ENCODE measurements at places on chromosomes 16 and 17.
A peak's percentile ranks its signal among the peaks of the same experiment; 100 is the strongest.

- peak; percentile 99 for DNase-seq
Observed at GRCh38 chr17:78883533-78884131, 19.4 kb downstream of the CEP295NL start.

DNA sequence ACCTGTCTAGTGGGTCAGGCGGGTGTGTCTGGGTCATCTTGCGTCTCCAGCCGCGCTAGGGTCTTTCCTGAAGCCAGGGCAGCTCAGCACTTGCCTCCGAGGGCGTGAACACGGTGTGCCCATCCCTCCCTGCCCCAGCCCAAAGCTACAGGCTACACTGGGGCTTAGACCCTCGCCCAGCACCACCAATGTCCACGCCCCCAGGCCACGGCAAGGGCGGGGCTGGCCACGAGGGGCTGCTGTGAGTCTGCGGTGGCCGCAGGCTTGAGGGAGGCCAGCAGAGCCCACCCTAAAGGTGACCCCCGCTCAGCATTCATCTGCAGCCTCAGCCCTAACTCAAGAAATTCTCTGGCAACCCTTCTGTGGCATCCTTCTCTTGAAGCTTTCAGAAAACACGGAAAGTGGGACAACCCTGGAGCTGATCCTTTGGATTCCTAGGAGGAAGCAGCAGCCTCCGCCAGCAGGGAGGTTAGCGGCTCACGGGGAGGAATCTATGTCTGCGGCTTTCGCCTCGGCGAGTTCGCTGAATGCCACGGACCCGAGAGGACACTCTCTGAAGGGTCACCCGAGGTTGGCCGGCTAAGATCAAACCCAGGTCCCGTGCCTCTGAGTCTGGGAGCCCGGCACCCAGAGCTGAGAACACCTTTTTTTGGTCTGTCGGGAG lies 41.7 kb downstream of the TIMM22 start:
- no peak for DNase-seq

GRCh38 chr17:76076765-76077583 lies 2.0 kb upstream of the ZACN start:
- no peak for DNase-seq

DNA sequence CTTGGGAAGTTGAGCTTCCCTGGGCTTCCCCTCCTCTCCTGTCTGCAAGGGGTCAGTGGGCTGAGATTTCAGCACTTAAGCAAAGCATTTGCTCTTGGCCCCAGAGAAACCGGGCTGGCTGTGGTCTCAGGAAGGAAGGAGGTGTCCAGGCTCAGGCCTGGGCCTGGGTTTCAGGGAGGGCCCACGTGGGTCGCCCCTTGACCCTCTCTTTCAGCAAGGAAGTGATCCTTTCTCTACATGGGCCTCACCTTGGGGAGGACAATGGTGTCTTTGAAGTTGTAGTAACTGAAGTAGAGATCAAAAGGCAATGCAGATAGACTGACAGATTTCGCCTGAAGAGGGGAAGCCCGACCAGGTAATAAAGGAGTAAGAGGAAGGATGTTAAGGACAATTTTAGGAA lies 2.7 kb downstream of the NOD2 start:
- no peak for DNase-seq

GRCh38 chr17:47227862-47228261 lies 18.7 kb downstream of the MYL4 start:
- DNase-seq: no peak

GRCh38 chr16:15502041-15502725 lies 67.8 kb downstream of the BMERB1 start:
- DNase-seq: peak; percentile 87

DNA sequence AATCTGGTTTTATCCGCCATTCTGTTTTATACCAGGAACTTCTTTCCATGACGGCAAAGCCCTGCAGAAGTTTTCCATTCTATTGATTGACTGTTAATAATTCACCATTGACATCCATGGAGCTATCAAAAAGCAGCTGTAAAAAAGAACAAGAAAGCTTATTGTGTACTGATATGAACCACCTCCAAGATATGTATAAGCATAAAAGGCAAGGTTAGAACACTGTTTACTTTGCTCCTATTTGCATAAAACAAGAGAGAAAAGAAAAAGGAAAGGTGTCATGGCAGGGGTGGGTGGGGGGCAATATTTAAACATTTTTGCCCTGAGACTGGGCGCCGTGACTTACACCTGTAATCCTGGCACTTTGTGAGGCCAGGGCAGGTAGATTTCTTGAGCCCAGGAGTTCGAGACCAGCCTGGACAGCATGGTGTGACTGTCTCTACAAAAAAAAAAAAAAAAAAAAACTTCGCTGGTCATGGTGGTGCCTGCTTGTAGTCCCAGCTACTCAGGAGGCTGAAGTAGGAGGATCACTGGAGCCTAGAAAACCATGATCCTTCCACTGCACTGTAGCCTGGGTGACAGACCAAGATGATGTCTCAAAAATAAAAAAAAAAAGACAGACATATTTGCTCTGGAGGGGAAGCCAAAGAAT lies 52.5 kb downstream of the TMEM114 start:
- no peak for DNase-seq

- DNase-seq: no peak
Observed at GRCh38 chr16:85986931-85987749, 88.2 kb downstream of the IRF8 start.

- no peak for DNase-seq
Observed at GRCh38 chr16:8109510-8110369, 480.6 kb downstream of the TMEM114 start.

DNA sequence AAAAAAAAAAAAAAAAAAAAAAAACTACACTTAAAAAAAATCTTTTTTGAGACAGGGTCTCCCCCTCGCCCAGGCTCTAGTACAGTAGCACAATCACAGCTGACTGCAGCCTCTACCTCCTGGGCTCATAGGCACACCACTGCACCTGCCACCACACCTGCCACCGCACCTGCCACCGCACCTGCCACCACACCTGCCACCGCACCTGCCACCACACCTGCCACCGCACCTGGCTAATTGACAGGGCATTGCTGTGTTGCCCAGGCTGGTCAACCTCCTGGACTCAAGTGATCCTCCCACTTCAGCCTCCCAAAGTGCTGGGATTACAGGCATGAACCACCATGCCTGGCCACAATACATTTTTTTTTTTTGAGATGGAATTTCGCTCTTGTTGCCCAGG lies 17.6 kb upstream of the WDR45B start:
- no peak for DNase-seq

DNA sequence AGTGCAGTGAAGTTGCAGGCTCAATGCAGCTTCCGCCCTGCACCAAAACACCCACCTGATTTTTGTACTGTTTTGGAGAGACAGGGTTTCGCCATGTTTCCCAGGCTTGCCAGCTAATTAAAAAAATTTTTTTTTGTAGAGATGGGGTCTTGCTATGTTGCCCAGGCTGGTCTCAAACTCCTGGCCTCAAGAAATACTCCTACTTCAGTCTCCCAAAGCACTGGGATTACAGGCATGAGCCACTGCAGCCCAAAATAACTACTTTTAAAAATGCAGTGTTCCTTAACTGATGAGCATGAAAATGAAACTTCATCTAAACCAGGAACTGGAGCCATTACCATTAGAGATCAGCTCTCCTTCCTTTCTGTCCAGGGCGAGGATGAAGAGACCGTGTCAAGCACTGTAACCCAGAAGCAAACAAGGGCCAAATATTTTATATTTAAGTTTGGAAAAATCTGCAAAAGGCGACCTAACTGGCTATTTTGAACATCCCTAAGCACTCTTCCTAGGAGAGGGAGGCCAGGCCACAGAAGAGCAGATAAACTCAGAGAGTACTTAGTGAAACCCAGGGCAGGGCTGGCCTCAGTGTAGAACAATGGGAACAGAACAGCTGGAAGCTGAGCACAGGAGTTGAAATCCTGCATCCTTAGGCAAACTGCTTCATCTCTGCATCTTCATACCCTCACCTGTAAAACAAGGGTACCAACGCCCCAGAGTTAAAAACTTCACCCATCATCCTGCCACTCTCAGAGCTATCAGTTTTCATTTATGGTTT lies 24.0 kb downstream of the CREBBP start:
- no peak for DNase-seq

DNA sequence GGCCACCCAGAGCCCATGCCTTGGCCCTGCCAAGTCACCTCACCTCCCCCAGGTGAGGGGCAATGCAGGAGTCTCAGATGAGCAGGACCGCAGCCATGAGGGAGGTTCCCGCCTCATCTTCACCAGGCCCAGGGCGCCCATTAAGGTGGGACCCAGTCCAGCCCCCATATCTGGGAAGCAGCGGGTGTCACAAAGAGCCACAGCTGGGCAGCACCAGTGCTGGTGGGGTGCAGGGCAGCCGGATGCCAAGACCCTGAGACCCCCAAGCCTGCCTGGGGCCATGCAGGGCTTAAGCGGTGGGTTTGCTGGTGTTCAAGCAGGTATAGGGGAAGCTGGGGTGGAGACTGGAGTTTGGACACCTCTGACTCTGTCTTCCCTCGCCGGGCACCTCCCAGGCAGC lies 237.8 kb upstream of the GSE1 start:
- DNase-seq: no peak

DNA sequence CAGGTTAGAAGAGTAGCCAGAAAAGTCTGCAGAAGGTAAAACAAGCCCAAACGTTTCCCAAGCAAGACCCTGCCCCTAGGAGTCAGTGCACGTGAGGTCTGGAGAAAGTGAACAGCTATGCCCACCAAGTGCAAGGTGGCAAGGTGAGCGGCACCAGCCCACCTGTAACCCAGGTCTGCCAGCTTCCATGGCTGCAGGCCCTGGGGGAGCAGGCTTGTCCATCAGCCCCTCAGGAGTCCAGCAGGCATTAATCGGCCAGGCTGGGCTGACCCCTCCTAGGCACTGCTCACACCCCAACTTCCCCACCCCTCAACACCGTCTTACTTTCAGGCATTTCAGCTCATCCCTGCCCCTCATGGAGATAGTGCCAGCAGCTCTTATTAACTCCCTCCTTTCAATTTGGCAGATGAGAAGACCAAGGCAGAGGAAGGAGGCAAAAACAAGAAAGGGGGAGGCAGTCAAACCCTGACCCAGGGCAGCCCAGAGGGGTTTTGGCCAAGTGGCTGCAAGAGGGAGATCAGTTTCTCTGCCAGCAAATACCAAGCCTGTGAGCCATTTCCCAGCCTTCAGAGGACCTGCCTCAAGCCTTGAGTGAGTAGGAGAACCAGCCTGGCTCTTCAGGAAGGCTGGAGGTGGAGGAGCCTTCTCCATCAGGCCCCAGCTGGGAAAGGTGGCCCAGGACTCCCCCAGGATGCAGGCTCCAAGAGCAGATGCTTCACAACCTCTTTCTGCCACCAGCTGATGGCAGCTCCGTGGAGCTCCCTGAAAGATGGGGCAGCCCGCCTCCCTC lies 14.7 kb downstream of the BEAN1 start:
- peak; percentile 28 for DNase-seq

- DNase-seq: no peak
Observed at GRCh38 chr16:31364421-31364820, 9.4 kb downstream of the ITGAX start.

DNA sequence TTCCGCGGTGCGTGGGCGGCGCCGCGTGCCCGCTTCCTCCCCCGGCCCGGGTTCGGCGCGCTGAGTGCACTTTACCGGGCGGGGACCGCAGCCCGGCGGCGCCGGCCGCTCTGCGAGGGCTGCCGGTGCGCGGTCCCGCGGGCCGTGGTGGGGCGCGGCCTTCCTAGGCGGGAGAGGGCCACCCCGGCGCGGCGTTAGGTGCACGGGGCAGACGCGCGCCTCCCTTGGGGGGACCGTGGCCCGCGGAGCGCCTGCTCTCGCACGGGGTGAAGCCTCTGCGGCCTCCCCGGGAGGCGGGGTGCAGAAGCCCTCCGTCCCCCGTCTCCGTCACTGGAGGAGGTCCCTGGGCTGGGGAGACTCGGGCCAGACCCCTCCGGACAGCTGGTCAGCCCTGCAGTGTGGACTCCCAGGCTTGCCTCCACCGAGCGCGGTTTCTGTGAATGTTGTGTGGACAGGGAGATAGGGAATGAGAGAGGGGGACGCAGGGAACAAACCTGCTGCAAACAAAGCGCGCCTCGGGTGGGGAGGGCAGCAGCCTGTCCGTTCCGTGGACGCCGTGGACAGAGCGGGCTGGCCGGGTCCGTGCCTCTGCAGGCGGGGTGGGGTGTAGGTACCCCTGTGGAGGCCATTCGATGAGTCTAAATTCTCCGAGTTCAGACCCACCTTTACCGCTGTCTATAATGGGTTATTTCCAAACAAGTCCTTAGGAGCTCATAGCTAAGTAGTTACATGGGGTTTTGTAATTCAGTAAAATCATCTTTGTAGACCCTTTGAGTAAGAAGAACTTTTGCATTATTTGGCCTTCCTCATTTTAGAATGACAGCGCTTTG lies 721 bp downstream of the TBCD start:
- DNase-seq: peak; percentile 32

DNA sequence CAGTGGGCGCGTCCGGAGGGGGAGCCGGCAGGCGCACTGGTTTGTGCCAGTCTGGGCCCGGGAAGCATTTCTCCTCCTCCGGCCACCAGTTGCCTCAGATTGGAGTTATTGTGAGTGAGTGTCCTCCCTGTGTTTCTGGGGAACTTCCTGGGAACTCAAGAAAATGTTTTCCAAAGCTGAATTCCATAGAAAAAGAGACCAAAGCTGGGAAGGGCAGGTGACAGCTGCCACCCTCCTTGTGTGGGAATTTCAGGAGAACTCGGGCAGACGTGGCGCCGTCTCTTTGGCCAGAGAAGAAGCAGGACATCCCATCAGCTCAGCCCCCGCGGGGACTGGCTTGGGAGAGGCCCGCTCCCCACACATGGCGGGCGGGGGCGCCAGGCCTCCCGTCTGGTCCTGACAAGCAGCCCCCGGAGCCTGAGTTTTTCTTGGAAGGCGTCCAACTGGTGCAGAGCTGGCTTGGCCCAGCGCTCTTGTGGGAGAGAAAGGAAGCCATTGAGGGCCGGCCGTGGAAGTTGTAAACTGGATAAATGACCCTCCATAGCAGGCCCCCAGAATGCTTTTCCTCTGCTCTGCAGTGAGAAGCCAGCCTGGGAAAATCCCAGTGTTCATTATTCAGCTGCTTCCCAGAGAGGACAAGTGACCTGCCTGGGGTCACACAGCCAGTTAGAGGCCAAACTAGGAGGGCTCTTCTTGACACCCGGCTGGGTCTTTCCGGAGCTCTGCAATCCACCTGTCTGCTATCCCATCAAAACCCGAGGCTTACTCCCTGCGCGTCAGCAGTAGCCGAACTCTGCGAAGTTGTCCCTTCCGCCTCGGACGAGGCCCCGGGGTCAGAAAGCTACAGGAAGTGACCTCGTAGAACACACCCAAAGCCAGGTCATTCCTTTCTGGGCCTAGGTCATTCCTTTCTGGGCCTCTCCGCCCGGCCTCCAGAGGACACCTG lies 39.2 kb upstream of the GSE1 start:
- DNase-seq: no peak

DNA sequence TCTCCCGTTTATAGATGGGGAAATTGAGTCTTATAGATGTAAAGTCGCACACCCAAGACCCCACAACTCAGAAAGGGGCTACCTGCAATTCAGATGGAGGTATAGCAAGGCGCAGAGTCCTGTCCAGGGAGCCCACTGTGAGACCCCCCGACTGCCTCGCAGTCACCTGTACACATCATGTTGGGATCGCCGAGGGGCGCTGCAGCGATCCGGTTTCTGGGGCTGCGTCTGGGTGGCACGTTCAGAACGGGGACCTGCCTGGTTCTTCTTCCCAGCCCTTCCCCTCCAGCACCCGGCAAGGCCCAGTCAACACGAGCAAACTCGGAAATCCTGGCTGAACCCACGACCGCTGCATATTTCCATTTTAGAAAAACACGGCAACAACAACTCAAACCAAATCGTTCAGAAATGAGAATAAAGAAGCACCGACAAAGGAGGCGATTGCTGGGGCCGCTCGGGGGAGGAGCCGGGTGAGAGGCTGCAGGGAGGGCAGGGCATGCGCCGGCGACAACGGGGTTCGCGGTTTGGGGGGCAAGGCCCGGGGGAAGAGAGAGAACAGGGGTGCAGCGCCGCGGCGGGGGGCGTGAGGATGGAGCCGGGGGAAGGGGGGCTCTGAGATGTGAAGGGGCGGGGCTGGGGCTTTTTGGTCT lies 643 bp downstream of the HSDL1 start:
- peak; percentile 53 for DNase-seq

- no peak for DNase-seq
Observed at GRCh38 chr16:50446861-50447260, 78.1 kb upstream of the BRD7 start.
